ENCODE measurements at places on chromosomes 7 and 10.

DNA sequence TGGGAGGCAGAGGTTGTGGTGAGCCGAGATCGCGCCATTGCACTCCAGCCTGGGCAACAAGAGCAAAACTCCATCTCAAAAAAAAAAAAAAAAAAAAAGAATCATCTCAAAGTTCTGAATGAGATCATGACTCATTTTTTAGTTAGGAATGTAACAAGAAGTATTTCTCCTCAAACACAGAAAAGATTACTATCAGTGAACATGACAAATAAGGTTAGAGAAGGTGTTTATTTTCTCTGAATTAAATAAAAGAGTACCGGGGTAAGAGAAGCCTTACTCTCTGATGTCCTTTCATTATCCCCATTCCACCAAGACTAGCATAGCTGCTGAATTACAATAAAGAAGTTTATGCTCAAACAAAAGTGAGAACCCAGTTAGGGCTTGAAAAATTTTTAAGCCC lies 50.1 kb downstream of the IPMK start:
- DNase-seq, result no peak

GRCh38 chr10:119421891-119422681 lies 120.4 kb downstream of the RGS10 start:
- DNase-seq, result no peak

GRCh38 chr10:30629653-30630052 lies at the start of gene LYZL2:
LYZL2 (minus strand) TSS chr10:30629753; CDS start chr10:30626915, 2,838 bp downstream.
- no peak for DNase-seq

DNA sequence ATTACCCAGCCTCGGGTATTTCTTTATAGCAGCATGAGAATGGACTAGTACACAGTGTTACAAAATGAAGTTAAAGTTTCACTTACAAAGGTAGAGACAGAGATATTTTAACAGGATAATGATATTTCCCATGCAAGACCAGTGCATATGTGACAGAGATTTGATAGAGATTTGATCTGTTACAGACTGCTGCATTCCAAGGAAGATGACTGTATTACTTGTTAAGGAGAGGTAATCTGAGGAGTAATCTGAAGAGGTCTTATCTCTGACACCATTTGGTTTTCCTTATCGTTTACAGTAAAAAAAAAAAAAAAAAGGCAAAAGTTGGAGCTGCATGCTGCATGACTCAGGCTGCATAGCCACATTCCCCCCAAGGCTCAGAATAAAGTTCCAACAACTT lies 289.6 kb downstream of the POM121L12 start:
- DNase-seq, result no peak

GRCh38 chr10:104582602-104582951 lies 58.5 kb upstream of the SORCS3 start:
- DNase-seq, result no peak

DNA sequence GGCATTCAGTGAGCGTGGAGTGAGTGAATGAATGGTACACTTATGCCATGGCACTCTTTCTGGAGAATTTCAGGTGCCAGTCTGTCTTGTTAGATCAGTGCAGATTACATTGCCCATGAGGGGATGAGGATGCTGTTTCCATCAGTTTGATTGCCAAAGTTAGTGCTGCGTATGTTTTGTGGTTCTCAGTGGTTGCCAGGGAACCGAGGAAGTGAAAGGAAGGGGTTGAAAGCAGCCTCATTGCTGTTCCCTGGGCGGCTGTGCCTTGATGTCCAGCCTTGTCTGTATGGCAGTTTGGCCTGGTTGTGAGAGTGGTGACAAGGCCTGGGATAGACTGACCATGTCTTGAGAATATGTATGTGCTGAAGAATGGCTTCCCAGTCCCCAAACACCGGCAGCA lies 30.2 kb downstream of the WBP1L start:
- no peak for DNase-seq

GRCh38 chr7:5634107-5634950 lies 147.1 kb downstream of the RNF216 start:
- DNase-seq, result no peak

- no peak for DNase-seq
These were observed 57.0 kb downstream of the KAT6B start for GRCh38 chr10:74883428-74883827.

GRCh38 chr10:33553748-33554571 lies 219.5 kb upstream of the NRP1 start:
- no peak for DNase-seq

DNA sequence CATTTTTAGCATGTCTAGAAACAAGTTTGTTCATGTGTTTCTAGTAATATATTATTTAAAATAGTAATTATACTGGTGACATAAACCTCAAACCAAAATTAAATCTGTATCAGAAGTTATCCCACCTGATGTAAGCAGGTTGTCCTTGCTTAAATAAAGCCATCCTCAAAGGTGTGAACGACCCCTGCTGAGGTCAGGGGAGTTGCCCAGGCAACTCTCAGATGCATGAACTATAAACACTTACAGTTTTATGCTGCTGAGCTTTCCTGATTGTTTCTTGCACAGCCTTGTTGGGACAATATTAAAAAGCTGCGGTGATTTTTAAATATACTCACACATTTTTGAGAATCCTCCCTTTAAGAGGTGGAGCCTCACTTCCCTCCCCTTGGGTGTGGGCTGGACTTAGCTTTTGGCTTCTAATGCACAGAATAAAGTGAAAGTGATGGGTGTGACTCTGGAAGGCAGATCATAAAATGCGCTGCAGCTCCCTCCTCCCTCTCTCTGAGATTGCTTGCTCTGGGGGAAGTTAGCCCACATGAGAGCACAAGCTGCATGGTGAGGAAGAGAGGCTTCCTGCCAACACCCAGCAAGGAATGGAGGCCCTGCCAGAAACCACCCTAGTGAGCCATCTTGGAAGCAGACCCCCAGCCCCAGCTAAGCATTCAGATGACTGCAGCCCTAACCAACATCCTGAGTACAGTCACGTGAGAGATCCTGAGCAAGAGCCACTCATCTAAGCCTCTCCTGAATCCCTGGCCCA lies 152.7 kb downstream of the SKIDA1 start:
- DNase-seq, result peak; percentile 72

DNA sequence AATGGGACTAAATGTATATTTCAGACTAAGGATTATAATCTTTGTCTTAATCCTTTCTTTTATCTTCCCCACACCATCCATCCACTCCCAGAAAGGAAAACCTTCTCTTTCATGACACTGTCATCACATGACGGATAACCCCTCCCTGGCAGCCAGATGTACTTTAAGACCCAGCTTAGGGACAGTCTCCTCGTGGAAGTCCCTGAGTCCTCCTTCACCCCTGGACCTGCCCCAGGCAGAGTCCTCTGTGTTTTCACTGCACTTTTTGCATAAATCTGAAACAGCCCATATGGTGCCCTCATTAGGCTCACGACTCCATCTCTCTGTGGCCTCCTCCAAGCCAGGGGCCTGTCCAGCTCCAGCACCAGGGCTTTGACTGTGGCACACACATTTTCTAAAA lies 16.0 kb downstream of the NRAP start:
- DNase-seq, result no peak

GRCh38 chr10:110337906-110338305 lies 33.2 kb upstream of the SMNDC1 start:
- DNase-seq, result no peak

DNA sequence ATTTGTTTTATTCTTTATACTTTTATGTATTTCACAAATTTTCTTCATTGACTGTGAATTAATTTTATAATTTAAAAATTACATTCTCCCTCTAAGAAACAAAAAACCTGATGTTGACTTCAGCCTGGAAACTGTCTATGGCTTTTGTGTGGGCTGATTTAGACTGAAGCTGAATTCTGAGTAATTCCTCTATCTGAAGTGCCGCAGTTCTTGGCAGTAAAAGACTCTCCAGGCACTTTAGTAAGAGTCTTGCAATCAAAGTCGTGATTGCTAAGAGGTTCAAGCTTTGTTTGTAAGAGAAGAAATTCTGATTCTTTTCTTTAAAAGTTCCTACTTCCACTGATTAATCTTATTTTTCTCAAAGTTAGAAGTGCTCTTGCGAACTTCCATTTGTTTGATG lies 3.4 kb upstream of the CEP41 start:
- DNase-seq, result no peak

DNA sequence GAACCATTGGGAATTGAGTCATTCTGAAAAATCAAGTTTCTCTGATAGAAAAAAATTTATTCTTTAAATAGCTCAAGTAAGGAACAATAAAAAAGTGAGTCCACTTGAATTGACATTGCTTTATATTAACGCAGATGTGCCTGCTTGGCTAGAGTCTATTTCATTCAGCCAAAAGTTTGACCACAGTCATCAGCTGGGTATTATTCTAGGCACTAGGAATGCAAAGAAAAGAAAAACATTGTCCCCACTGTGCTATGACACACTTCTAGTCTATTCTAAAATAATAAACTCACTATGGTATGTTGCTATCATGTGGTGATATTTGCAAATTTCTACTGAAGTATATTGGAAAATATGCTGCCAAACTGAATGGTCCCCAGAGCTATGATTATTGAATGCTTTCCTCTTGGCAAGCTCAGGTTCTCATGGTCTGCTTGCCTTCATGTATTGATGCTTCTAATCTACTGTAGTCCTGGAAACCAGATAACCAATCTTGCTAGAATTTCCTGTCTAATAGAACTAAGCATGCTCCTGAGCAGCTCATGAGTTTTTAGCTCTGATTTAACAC lies 8.3 kb downstream of the SFRP4 start:
- no peak for DNase-seq

DNA sequence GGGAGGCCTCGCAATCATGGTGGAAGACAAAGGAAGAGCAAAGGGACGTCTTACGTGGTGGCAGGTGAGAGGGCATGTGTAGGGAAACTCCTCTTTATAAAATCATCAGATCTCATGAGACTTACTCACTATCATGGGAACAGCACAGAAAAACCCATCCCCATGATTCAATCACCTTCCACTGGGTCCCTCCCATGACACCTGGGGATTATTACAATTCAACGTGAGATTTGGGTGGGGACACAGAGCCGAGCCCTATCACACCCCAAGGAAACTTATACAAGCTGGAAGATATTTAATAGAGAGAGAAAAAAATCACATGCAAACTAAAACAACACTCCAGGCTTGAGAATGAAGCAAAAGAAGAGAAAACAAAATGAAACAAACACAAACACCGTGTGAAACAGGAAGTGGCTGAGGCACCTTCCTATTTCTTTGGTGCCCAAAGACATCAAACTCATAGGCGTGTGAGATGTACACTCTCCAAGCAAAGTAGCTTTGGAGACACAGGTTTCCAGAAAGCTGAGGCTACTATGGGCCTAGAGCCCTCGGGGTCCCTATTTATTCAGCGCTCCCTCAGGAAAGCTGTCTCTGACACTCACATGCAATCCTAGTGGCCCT lies 97.2 kb downstream of the PRKCQ start:
- DNase-seq, result no peak

GRCh38 chr10:84012831-84013458 lies 126.4 kb upstream of the GHITM start:
- DNase-seq, result no peak

- DNase-seq, result no peak
These were observed 258.3 kb upstream of the IMMP2L start for GRCh38 chr7:111820621-111821020.

DNA sequence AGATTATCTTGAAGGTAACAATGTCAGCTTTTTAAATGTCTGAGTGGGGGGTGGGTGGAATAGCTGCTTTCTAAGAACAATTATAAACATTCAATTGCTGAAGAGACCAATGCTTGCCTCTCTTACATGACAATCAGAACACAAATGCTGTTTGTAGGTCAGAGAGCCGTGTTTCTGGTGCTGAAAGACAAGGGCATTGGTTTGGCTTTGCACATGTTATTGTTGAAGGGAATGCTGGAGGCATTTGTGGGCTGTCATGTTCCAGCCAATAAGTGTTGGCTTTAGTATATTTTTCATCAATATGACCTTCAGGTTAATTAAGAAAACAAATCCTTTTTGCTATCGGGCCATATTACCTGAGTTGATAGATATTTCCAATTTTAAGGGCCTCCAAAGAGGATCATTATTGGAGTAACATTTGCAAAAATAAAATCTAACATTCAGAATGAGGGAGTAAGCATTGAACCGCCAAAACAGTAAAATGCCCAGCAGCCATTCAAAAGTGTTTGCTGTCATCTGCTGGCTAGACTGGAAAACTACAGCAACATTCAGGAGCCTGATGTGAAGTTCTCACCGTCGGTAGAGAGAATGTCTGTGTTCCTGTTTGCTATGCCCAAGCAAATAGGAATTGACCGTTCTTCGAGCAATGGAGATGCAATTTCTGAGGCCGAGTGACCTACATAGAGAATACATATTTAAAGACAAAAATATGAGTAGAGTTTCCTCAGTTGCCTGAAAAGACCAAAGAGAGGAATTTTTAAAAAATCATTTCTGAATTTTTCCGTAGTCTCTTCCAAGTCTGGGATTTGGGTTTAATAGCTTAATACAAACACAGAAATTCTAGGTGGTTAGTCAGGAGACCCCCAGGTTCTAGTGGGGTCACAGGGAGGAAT lies 118.9 kb downstream of the APBB1IP start:
- no peak for DNase-seq

GRCh38 chr10:87538092-87539015 lies 33.7 kb downstream of the MINPP1 start:
- no peak for DNase-seq

DNA sequence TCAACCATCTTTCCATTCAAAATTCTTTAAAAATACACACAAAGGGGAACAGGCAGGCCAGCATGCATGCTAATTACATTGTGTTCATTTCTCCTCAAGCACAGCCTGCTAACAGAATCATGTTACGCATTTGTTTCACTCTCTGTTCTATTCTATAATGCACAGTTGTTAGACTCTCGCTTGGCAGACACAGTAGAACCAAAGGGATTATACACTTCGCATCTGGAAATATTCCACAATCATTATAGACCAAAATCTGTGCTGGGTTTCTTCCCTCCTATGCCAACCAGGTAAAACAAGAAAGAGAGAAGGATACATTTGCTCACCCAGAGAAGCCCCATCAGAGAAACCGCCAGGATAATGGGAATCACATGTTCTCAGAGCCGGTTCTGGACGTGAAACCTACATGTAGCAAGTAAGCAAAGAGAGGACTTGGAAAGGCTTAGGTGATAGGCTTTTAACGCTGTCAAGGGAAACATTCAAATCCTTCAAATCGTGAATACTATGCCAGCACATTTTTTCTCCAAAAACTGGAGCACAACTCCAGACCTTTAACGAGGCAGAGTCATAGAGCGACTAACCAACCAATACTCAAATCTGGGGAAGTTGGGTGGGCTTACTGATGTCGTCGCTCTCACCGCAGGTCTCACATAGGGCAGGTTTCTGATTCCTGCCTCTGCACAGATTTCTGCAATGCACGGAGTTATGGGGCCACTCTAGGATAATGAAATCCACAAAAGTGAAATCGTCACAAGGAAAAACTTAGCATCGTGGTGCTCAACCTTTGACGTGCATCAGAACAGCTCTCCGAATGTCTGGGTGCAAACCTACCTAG lies 380.5 kb upstream of the AUTS2 start:
- DNase-seq, result no peak
